ENCODE measurements at places on chromosomes 2 and 18.

GRCh38 chr2:172993931-172994717, 81.5 kb upstream of the MAP3K20 start:
- no peak for DNase-seq

GRCh38 chr2:202932425-202933138, 20.5 kb downstream of the CARF start:
- DNase-seq = no peak

DNA sequence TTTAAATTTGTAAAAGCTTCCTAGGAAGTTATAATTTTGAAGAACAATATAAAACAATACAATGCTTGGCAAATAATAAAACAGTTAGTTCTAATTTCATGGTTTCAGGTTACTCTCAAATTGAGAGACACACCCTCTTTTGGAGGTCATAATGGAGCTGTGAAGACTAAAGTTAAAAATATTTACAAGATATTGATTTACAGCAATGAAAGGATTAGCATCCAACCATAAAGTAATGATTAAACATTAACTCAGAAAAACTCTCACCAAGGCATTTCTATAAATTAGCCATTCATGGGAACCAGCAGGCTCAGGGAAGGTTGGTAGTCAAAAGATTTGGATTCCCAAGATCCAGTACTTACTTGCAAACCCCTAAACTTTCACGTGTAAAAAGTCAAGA, 6.4 kb downstream of the DPP4 start:
- DNase-seq = no peak

DNA sequence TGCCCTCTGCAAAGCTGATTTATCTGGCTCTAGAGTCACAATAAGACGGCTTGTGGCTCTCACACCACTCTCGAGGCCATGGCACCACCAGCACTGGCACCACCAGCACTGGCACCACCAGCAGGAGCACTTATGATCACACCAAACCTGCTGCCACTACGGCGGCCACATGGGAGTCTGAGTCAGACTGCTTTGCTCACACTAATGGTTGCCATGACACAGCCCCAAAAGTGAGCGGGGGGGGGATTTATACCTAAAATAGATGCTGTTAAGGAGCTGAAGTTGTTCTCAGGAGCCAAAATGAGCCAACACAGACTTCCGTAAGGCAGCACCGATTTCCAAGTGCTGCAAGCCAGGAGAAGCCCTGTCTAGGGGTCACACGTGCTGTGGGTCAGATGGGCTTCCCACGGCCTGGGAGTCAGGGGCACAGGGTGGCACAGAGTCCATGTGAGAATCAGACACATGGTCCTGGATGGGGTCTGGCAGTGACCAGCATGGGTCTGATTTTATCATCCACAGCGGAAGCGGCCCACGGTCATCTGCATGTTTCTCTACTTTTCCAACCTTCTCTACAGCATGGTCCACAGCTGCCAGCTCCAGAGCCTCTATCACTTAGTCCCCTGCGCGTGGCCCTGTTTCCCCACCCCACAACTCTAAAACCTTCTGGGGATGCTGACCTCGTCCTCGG, 16.7 kb downstream of the DNMT3A start:
- no peak for DNase-seq

DNA sequence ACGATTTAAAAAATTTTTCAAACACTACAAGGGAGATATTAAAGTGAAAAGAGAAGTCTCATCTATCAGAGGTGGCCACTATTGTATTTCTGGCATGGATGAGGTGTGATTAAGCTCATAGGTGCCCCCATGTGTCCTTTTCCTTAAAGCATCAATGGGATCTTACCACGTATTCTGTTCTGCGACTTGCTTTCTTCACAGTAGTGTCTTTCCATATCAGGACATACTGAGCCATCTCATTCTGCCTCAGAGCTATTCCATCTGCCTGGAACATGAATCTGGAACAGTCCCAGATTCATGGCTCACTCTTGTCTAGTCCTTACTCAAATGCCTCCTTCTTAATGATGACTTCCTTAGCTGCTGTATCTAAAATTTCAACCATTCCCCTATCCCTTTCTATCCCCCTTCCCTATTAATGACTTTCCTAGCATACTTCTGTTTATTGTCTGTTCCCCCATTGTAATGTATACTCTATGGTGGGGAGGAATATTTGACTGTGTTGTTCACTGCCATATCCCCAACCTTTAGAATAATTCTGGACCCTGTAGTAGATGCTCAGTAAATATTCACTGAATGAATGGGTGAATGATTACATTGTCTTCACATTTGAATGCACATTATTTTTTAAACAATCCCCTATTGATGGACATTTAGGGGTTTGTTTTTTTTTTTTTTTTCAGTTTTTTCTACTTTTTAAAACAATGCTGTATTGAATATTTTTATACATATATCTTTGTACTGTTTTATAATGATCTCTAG, 11.1 kb downstream of the STAMBP start:
- no peak for DNase-seq

DNA sequence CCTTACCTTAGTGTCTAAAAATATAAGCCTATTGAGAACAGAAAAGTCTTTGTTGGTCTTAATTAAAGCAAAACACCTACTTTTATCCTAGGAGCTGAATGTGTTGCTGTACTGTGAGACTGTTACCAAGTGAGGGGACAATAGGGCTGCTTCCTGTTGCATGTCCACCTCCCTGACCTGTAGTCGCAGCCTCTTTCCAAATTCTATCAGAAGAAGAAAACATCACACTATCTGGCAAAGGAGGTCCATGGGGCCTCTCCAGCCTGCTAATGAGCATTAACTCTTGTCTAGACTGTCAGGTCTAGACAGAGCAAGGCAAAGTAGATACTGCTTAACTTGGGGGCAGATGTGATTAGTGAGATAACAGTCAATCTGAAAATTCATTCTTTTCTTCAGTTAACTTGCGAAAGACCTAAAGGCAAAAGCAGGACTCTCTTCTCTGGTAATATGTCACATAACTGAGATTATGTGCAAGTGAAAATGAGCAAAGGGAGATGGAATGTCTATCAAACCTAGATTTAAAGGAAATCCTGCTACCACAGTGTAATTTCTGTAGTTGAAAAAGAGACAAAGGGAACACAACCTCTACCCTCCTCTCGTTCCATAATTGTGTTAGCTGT, 66.9 kb downstream of the CDH20 start:
- no peak for DNase-seq

DNA sequence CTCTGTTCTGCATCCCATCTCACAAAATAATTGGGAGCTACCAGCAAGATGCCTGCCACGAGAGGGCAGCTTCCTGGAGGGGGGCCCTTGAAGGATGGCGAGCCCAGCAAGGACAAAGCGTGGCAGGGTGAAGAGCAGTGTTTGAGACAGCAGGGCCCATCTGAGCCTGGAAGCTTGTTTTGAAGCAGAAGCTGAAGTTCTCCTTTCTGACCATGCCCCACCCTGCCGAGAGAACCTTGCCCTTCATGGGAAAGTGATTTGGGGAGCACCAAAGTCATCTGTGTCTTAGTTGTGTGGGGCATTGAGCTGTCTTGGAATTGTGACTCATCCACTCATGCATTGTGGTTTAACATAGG, 216.3 kb downstream of the BCL11A start:
- DNase-seq = no peak

GRCh38 chr2:219219784-219220532, 1.2 kb upstream of the ABCB6 start:
- DNase-seq = no peak

GRCh38 chr2:53275743-53276142, 491.9 kb upstream of the CHAC2 start:
- no peak for DNase-seq

All from lung (tissue), 17 donors.